Activated T-cell treated with anti-CD3 and anti-CD28 coated beads for 1 hour (primary cell): ENCODE measurements at places on chromosomes 2 and 18.

DNA sequence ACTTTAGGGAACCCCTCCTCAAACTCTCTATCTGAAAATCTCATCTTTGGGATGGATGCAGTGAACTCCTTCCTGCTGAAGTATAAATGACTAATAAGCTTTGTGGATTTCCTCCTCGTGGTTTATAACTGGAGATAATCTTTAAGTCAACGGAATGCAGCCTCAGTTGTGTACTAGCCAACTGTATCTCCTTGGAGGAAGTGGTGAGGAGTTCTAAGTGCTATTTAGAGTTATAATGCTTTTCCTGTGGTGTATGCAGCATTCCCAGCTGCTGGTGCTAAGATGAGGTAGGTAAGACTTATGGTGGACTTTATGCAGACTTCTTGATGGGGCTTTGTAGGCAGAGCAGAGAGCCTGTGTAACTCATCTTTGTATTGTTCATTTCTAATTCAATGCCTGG, 90.9 kb downstream of the LYPD6B start:
- no peak for DNase-seq

DNA sequence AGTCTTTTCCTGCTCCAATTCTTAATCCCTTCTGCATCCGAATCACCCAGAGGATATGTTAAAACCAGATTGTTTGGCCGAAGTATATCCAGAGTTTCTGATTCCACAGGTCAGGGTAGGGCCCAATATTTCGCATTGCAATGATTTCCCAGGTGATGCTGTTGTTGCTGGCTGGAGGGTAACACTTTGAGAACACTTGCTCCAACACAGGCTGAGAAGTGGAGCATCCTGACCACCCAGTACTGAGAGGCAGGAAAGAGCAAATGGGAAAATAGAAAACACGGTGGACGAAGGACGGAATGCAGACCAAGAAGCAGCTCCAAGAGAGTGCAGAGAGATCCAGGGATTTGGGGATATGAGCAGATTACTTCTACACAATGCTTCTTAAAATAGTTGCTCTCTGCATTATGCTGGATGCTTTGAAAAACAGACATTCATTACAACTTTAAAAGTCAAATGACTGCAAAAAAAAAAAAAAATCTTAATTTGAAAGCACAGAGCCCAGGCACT, 362.2 kb upstream of the SLC14A2 start:
- no peak for DNase-seq

DNA sequence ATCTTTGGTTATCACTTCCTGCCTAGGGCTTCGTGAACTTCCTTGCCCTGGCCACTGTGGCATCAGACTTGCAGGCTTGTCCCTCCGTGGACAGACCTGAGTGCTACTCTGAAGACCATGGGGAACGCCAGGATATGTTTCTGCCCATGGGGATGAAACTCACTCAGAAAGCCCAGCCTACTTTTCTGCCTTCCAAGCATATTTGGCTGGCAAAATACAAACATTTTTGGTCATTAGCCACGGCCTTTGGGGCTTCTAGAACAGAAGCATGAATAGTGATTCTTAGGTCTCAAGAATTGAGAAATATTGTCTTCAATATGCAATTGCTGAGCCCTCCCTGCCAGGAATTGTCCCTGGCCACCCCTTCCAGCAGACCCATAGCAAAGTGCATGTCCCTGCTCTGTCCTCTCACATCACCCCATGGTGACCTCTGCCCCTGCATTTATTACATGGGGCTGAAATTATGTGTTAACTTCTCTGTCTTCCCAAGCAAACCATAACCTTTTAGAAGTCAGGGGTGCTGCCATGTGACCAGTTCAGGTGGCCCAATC, 152.4 kb downstream of the OSR1 start:
- no peak for DNase-seq

DNA sequence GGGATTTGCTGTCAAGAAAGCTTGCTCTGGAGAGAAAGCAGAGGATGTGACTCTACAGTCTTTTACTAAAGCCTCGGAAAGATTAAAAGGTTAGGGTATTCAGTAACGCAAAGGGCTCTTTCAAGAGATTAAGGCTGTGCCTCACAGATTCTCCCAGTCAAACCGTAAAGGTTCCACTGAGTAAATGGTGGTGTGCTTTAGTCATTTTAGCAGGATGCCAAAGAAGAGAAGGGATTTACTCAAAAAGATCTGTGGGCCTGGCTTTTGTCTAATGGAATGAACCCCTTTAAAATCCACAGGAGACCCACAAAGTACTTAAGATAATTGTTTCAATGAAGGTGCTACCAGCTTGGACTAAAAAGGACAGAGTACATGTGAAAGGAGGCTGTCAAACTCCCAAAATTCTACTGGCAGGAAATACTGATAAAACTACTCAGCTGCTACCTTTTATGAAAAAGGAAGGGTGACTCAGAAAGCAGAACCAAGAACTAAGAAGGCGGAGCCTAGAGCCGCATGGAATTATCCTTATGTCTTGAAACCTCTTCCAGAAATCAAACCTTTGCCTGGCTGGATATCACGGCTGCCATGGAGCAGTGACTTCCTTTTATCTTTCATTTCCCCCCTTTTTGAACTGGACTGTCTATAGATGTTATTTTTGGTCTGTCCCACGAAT, 670.2 kb upstream of the ZEB2 start:
- no peak for DNase-seq

- DNase-seq: no peak
These were observed 467.7 kb upstream of the ID2 start for GRCh38 chr2:8214036-8214615.

DNA sequence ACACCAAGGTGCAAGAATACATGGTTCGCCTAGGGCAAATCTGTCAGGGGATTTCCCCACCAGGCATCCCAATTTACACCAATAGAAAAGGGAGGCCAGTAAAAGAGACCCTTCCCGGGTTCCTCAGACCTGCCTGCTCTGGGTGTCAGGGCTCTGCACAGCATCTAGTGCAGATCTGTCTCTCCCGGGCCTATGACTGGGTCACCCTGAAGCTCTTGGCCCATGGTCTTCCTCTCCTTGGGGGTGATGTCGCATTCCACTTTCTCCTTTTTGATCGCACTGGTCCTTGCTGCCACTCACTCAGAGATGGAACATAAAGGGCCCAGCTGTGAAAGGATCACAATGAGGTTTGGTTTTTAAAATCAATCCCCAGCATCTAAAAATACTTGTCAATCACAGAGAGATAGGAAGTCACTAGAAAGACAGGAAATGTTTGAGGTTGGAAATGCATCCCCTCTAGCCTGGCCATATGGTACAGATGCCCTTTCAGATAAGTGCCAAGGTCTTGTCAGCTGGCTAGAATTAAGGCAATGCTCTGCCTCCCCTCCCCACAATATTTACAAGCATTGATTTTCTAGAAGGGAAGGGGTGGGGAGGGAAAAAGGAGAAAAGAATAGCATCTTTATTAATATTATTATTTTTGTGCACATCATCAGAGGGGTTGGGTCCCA, 34.9 kb upstream of the AFTPH start:
- DNase-seq: no peak

- DNase-seq: no peak
These were observed 398.9 kb downstream of the TRIB2 start for GRCh38 chr2:13115643-13116042.

DNA sequence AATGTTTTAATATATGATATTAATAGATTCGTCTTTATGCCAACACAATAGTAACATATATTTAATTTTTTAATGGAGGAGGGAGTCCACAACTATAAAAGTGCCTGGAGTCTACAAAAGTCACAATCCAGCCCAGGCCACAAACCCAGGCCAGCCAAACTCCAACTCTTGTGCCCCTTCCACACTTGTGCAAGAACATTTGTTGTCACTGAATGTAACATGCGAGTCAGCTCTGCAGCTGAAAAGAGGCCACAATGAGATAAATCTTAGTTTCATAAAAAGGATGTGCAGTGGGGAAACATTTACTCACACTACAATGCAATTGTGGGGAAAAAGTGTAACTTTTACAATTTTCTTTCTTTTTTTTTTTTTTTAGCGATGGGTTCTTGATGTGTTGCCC, 110.8 kb downstream of the MCFD2 start:
- DNase-seq: no peak

DNA sequence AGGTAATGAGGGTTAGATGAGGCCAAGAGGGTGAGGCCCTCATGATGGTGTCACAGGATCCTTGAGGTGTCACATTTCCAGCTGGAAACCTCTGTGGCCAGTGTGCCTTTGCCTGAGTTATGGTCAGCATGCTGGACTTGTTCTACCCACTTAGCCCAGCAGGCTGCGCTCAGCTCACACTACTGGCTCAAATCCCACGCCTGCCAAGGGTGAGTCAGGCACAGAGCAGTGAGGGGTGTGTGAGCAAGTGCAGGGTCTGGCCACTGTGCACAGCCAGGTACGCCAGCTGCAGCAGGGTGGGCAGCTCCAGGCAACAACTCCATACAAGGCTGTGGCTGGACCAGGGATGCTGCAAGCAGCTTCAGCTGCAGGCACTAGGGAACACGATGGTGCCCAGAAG, 616.6 kb upstream of the FSHR start:
- no peak for DNase-seq

- DNase-seq: no peak
These were observed 15.8 kb downstream of the CWC22 start for GRCh38 chr2:179991344-179991743.

GRCh38 chr2:32278478-32278853, 762 bp downstream of the YIPF4 start:
- no peak for DNase-seq

DNA sequence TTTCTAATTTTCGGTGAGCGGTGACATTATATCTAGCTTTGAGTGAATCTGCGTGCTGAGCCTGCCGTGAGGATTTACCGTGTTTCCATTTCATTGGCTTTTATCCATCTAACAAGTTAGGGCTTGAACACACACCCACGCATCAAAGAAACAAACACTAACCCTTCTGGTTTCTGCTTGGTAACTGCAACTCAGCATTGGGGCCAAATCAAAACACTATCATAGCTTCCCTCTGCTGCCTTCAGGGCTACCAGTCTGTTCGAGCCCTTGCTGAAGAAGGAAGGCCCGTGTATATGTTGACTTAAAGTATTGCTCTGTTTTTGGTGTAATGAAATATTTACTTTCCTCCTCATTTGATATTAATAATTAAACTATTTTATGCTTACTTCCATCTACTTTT, 227.2 kb downstream of the PHLPP1 start:
- DNase-seq: no peak

DNA sequence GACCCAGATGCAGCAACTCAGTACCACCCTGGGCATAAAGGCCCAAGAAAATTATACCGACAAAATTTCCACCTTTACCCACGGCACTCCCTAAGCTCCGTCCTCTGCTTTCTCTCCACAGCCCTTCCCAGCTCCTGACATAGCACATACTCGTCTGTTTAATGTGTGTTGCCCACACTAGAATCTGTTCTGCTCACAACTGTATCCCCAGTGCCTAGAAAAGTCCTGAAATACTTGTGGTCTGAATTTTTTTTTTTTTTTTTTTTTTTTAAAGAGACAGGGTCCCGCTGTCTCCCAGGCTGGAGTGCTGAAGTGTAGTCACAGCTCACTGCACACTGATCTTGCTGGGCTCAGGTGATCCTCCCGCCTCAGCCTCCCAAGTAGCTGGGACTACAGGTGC, 62.3 kb downstream of the ADCY3 start:
- DNase-seq: no peak

DNA sequence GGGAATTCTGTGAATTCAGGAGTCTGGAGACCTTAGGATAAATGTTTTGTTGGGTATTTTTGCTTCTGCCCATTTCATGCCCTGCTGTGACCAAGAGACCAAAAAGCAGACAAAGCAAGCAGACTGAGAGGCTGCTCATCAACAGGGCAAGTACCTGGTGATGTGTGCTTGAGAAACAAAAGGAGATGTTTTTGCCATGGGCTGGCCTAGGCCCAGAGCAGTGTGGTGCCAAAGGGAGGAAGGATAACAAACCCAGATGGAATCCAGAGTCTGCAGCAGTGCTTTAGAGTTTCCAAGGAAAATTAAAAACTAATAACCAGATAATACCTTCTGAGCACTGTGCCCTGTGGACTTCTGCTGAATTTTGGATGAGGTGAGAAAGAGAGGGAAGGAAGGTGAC, 538.4 kb downstream of the STK39 start:
- DNase-seq: no peak

- DNase-seq: no peak
These were observed 123.3 kb downstream of the LTBP1 start for GRCh38 chr2:33069894-33070651.

GRCh38 chr2:55838653-55839052, 84.9 kb downstream of the EFEMP1 start:
- DNase-seq: no peak

DNA sequence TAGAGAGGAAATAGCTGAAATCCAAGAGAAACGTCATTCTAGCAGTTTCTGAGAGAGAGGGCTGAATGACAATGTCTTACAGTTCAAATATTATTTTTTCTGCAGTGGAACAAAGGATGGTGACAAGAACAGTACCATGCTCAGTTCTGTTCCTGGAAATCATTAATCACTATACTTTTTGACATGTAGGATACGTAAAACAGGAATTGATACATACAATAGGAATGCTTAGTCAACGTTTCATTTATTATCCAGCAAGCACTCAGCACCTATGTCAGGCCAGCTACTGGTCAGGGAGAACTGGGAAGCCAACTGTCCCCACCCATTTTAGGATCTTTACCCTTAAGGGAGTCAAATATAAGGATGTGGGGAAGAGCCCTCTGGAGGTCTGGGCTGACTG, 114.7 kb downstream of the DHRS9 start:
- no peak for DNase-seq

DNA sequence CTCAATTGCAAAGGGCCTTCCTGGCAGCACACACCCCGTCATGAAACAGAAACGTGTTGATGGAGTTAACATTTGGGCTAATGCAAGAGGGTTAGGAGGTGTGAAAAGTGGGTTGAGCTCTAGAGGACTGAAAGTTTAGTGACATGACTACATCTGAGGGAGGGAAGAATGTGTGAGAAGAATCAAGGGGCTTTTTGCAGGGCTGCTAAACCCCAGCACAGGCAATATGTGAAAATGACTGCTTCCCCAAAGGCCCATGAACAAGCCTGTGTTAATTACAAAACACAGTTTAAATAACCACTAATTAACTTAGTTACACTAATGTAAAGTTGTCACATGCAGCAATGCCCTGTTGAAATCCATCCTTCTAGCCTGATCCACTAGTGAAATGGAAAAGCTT, 63.4 kb upstream of the PEX13 start:
- no peak for DNase-seq

DNA sequence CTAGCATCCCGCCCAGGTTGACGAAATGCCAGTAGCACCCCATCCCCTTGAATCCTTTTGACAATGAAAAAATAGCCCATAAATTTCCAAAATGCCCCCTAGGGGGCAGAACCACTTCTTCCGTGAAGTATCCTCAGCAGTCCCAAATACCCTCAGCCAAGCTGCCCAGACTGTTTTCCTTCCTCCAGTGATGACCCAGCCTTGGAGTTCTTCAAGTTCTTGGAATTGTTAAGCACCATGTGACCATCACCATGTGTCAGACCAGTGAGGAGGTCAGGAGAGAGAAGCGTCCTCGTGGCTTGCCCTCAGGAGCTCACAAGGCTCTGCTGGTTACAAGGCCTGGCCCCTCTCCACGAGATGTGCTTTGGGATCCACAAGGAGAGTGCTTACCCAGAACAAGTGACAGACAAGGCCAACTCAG, 1.4 kb upstream of the SLC23A3 start:
- peak; percentile 16 for DNase-seq
